NCI-H2107 (cell line): ENCODE measurements at places on chromosomes 7 and 10.

DNA sequence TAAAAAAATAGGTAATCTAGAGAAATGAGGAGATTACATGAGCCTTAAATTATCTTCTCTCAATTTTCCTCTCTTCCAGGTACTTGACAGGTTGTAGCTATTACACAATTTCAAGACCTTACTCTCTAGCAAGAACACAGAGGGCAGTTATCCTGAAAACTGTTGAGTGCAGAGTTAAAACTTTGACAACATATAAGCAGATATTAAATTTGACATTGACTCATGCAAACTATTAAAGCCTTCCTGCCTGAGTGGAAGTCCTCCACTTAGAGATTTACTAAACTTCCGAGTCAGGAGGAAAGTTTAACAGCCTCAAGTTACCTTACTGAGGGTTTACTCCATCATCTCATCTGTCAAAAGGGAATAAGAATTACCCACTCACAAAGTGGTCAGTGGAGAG lies 73.5 kb upstream of the ARID5B start:
- no peak for DNase-seq

DNA sequence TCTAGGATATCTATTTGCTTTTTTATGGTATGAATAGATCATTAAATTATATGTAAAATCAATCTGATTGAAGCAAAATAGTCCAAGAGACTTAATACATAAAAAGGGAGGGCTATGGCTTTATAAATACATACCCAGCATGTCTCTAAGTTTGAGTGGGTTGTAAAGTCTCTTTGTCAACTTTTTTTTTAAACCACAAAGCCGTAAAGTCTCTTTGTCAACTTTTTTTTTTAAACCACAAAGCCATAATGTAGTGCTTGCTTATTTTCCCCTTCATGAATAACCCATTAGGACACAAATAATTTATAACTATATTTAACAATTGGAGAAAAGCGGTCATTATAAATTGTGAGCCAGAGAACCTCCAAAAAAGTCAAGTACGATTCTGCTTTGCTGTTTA lies 5.7 kb downstream of the HECTD2 start:
- DNase-seq, result no peak

DNA sequence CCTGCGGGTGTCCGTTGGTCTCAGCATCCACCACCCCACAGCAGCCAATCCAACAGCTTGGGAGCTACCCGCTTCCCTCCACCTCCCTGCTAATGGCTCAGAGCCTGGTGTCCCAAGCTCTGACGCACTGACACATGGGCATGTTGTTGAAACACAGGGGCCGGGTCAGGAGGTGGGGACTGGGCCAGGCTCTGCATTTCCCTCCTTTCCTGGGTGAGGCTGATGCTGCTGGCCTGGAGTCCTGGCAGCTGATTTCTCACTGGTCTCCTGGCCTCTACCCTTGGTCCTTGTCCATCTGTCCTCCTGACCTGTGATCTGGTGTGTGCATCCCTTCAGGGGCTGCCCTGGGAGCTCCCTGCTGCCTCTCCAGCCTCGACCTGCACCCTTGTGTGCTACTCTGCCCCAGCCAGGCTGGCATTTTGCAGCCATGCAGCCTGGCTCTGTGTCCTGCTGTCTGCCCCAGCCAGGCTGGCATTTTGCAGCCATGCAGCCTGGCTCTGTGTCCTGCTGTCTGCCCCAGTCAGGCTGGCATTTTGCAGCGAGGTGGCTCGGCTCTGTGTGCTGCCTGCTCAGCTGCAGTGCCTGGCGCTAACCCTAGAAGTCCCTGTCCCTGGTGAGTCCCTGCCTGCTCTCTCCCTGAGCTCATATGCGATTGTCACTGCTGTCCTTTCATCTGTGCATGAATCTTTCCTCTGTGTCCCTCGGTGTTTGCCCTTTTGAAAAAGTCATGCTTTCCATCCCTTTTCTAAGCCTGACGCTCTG lies 14.0 kb downstream of the AMZ1 start:
- DNase-seq, result no peak

- DNase-seq, result no peak
These were observed 65.8 kb downstream of the RHOBTB1 start for GRCh38 chr10:60878224-60878623.

DNA sequence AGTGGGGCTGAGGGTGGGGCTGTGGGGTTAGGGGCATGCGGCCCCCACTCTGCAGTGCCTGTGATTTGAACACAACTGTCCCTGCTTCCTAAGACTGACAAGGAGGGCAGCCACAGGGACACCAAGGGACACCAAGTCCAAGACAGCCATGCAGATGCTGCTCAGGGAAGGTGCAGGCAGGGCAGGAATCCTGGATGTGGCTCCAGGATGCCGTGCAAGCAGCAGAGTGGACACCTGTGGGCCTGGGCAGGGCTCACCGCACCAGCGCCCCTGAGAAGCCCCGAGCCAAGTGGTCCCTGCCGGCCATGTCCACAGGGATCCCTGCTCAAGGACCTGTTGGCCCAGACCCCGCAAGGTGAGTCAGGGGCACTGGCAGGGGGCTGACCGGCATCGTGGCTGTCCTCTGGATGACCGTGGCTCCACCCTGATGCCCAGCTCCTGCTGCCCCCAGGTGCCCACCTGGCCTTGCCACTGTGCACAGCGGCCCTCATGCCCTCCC lies 58.5 kb downstream of the STK32C start:
- DNase-seq, result no peak
